ENCODE measurements at places on chromosomes 4 and X.

- no peak for DNase-seq
Observed at GRCh38 chrX:38516196-38516774, 45.1 kb upstream of the TSPAN7 start.

DNA sequence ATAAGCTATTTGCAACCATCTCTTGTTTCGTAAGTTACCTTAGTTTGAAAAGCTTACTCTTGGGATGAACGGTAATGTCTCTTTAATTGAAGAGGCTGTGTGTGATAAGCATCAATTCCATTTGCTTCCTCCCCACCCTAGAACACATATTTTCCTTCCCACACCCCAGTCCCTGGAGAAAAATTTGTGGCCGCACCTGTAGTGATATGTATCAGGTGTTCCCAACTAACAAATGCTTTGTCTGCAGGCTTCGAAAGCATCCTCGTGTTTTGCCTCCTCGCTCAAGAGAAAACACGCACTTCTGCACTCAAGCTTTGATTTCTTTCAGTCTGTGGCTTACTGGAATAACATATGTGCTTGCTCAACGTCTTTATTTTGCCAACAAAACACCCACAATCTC lies 143.8 kb upstream of the OTUD4 start:
- DNase-seq: no peak

DNA sequence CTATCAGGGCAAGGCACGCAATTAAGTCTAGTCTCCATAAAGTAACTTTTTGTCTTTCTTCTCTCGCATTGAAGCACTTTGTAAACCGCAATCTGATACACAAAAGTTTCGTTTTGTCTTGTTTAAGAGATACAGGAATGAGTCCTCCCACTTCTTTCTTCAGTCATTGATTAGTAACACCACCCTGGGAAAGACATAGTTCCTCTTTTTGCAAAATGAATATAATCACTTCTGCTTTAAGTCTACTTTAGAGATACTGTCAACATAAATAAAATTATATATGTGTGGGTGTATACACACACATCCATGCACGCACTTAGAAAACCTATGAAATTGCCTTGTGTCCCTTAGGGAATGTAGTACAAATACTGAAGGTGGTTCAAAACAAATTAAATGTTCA lies 11.7 kb downstream of the COQ2 start:
- no peak for DNase-seq

DNA sequence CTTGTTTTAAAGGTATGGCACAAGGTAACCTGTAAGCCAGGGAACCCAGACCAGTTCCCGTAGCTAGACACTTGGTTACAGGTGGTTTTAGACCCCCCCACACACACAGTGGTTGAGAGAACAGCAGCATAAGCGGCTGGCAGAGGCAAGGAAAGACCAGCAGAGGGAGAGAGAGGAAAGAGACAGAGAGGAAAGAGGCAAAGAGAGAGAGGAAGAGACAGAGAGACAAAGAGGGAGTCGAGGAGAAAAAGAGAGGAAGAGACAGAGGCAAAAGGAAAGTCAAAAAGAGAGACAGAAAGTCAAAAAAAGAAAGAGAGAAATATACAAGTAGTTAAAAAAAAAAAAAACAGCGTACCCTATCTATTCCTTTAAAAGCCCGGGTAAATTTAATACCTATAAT lies 19.5 kb upstream of the PCSK1N start:
- DNase-seq: no peak

GRCh38 chrX:97763391-97763790 lies 879.7 kb downstream of the RPA4 start:
- no peak for DNase-seq

DNA sequence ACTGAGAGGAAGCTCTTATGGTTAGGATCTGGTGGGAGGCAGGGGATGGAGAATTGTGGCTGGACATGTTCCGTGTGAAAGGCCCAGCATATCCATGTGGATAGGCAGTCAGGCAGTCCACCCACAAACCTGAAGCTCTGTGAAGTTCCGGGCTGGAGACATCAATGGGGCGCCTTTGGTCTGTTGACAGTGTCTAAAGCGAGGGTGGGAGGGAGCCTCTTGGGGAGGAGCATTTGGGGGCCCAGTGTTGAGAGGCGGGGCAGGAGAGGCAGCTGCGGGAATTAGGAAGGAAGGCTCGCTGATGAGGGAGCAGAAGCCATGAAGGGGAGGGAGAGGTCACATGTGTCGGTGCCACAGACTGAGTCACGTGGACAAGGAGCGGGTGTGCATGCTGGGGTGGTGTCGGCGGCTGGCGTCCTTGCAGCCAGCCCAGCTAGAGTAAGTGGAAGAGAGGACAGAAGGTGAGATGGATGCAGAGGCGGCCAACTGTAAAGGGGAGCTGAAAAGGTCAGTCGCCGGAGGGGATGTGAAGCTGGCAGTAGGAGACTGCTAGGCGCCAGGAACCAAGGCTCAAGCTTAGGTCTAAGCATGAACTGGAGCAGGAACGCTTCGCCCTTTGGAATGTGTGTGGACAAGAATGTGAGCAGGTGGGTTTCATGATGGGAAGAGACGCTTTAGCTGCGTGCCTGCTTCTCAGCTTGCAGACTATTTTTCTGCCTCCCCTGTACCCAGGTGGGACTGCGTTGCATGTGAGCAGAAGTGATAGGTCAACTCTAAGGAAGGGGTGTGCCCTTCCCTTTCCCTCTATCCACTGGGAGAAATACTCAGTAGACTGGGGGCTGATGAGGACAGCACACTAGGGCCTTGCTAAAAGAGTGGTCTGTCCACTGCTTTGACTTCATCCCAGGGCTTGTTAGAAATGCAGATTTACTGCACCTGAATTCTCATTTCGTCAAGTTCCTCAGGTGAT lies 44.0 kb upstream of the TLR2 start:
- DNase-seq: no peak

- DNase-seq: no peak
Observed at GRCh38 chrX:17520016-17520615, 145.1 kb downstream of the NHS start.

Measured in astrocyte (in vitro differentiated cells and primary cell).